Astrocyte (in vitro differentiated cells and primary cell): ENCODE measurements at places on chromosomes 7 and 10. TPM values are rescaled to one million over a fixed set of nuclear protein-coding genes. Genes with fewer than 3 reads are reported as not detected.

USP6NL gene
- 15.1 and 16.6 TPM in 2 replicates for total RNA-seq

DNA sequence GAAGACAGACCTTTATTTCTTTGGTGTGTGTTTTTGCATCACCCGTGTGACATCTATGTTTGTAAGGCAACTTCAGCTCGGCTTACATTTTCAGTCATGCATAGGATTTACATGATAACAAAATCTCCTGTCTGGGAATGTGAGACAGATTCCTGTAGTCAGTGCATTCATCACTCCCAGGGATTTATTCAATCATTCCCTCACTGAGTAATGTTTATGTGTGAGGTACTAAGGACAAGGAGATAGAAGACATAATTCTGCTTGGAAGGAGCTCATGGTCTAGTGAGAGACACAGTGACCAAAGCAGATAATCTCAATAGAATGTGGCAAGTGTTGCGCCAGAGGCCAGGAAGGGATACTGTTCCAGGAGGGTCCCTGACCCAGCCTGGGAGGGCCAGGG, 35.2 kb upstream of the BMPER start:
- peak; percentile 45 for DNase-seq

DNA sequence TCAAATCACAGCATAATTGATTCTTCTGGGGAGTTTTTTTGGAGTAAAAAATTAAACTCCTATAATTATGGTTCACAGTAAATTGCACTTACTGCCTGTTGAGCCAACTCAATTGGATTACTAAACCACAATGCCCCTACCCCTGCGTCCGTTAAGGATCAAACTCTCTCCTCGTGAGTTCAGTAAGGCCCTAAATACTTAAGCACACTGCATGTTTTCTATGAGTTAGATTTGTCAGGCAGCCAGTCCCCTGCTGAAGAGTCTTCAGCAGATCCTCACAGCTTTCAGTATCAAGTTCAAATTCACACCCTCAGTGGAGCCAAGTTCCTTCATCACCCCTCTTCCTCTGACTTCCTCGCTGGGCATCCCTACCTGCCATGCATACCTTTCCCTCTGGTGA, 275.0 kb upstream of the BMPER start:
- no peak for DNase-seq

GRCh38 chr10:85863301-85864172, 503.1 kb downstream of the GRID1 start:
- DNase-seq: no peak
